Fibroblast of mammary gland (primary cell): ENCODE measurements at places on chromosomes 11 and 22.

DNA sequence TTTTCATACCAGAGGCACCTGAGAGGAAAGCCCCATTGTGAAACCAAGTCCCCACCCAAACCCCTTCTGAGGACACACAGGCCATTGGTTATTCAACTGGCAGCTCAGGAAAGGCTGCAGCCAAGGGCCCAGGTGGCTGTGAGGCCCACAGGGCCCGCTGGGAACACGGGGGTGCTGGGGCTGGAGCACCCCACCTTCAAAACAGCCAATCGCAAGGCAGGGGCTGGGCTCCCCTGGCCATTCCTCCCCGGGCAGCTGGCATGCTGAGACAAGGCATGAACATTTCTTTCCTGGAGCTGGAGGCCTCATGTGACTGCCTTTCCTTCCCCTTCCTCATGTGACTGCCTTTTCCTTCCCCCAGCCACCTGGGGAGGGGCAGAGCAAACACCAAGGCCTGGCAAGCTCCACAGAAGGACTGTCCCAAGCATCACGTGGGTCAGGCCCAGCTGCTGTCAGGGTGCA, 76.9 kb downstream of the PIWIL3 start:
- DNase-seq, result no peak

DNA sequence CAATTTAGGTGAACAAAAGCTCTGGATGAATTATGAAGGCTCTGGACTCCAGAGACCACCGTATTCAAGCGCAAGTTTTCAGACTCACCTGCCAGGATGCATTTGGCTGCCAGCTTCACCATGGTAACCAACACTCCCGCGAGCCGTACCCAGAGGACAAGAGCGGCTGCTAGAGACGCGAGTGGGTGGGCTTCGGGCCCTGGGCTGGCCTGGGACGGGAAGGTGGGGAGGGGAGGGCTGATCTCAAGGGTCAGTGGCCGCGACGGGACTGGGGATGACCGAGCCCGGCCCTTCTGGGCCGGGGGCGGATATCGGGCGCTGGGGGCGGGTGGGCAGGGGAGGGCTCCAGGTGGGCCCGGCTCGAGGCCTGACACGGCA, 344 bp downstream of the IFT27 start:
- peak; percentile 3 for DNase-seq

- DNase-seq, result no peak
Observed at GRCh38 chr22:22818861-22819855, 68.5 kb upstream of the IGLL5 start.

DNA sequence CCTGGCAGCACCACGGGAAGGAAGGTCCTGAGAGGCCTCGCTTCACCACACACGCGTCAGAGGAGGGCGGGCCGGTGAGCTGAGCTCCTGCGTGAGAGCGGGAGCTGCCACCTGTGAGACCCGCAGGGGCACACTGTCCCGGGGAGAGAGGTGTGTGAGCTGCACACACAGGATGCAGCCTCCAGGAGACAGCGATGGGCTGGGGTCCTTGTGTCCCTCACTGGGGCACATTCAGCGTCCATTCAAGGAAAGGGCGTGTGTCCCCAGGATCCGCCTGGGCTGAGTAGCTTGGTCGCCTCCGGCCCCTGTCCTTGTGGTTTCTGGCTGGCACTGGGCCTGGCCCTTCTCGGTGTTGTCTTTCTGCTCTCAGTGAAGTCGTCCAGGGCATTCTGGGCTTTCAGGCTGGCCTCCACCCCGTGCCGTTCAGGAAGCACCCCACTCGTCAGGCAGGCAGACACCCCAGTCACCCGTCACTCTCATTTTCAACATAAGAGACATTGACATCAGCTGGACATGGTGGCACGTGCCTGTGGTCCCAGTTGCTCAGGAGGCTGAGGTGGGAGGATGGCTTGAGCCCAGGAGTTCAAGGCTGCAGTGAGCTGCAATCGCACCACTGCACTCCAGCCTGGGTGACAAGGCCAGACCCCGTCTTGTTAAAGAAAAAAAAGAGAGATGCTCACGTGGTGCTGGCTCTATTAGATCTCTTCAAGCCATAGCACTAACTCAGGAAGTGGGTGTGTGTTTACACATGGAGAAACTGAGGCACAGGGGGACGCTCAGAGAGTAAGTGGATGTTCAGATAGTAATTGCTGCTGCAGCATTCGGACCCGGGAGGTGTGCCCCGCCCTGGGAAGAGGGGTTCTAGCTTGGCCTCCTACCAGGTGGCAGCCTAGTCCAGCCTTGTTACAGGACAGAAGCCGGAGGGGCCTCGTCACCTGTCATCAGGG, 1081.6 kb downstream of the BRD1 start:
- no peak for DNase-seq

DNA sequence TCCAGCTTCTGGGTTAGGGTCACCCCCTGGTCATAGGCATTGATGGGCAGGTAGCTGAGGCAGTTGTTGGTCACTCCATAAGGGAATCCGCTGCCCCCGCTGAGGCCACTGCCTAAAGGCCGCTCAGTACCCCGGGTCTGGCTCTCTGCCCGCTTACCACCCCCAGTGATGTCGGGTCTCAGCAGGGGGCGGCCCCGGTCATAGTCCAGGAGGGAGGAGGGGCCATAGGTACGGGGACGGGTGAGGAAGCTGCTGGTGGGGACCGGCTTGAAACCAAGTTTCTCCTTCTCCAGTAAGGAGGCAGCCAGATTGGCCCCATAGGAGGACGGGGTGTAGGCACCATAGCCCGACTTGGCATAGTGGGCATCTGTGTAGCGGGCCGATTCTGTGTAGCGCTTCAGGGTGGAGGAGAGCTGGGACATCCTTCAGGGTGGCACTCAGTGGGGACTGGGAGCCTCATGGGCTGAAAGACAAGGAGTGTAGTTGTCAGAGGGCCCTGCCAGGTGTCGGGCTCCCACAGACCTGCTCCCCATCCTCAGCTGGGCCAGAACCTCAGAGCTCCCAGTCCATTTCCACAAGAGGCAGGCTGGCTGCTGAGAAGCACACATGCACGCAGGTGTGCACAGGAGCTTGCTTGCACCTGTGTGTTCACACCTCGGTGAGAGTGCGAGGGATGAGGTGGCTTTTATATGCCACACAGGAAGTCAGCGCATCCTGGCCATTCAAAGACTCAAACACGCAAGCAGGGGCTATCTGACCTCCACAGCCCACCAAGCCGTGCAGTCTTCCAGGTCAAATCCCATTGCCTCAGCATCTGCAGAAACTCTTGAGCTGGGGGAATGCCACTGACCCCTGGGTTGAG, 8.2 kb downstream of the USP2 start:
- DNase-seq, result no peak

- DNase-seq, result no peak
Observed at GRCh38 chr11:109704432-109704831, 282.4 kb downstream of the C11orf87 start.

DNA sequence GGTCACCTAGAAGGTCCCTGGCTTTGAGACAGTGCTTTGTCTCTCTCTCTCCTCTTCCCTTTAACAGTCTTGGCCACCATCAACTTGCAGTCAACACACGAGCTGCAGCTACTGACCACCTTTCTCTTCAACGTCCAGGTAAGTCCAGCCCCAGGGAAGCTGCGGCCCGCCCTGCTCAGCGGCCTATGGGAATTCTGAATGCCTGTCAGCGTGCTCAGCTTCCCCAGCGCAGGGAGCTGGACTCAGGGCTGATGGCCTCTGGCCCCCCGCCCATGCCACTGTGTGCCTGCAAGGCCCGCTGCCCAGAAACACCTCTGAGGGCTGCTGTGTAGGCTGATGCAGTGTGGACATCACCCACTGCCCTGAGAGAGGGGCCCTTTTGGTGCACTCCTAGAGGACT, 32.5 kb downstream of the GLB1L2 start:
- DNase-seq, result no peak

DNA sequence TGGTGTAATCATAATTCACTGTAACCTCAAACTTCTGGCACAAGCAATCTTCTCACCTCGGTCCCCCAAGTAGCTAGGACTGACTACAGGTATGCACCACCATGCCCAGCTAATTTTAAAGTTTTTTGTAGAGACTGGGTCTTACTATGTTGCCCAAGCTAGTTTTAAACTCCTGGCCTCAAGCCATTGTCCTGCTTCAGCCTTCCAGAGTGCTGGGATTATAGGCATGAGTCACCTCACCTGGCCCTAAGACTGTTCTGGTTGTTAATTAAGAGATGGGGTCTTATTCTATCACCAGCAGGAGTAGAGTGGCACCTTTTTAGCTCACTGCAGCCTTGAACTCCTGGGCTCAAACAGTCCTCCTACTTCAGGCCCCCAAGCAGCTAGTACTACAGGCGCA, 52.0 kb upstream of the DEPDC7 start:
- no peak for DNase-seq

DNA sequence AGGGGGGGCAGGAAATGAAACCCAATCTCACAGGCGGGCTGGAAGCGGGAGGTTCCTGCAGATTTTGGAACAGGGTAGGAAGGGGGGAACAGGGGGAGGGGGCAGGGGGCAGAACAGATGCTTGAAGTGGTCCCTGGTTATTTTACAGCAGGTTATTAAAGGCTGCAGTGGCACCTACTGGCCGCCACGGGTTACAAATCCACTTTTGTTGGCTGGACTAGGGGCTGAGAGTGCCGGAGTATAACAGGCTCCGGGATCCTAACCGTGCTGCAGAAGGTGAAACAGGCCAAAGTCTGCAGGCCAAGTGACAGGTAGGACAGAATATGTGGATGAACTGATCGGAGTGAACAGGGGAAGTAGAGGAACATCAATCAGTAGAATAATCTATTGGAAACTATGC, 2.5 kb downstream of the ROBO3 start:
- peak; percentile 33 for DNase-seq

DNA sequence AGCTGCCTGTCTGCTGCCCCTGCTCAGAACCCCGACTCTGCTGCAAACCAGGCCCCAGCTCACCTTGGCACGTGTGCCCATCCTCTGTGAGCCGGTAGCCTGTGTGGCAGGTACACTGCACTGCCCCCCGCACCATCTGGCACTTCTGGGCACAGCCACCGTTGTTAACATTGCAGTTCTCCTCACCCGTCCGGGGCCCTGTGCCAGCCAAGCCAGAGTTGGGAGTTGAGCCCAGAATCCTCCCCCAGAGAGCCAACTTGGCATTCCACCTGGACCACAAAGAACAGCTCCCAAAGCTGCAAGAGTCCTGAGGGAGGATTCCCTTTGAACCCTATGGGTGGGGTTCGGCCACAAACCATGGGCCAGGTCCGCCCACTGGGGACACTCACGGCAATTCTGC, 22.5 kb downstream of the LRP4 start:
- DNase-seq, result no peak

GRCh38 chr11:117287668-117288067, 3.5 kb upstream of the BACE1-AS start:
- no peak for DNase-seq

DNA sequence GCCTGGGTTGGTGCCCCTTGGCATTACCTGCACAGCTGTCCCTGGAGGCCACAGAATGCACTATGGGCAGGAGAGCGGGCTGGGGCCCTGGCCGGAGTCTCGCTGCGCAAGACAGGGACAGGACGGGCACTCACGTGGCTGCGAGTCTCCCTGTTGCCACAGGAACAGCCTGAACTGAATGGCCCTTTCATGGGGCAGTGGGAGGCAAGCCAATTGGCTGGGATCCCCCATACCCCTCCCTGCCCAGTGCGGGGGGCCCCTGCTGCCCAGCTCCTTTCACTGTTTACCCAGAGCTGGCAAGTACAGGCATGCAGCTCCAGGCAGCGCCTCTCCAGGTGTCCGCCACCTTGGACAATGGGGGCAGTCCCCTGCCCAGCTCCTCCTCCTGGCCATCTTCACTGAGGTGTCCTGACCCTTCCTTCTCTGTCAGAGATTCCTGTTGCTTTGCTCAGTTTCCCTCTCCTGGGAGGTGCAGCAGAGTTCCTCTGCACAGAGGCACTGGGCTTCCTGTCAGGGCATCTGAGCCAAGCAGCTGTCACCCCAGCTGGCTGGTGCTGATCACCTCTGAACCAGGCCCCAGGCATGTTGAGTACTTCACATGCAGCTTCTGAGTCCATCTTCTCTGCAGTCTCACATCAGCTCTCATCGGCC, 5.2 kb downstream of the USP2 start:
- DNase-seq, result no peak

DNA sequence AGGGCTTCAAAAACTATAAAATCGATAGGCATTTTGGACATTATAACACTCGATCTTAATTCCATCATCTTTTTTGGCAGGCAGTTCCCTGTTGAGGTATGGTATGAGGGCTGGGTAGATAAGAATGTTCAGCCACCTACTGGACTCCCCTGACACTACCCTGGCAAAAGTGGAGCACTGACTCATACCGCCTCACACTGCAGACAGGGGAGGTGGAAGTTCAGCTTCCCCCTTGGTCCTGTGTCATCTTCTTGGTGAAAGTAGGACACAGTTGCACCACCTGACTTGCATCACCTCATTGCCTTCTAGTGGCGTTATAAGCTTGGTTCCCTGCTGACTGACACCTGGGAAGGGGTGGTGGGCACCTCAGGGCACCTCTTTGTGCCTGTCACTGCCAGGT, 30.4 kb downstream of the PAAF1 start:
- DNase-seq, result peak; percentile 64

DNA sequence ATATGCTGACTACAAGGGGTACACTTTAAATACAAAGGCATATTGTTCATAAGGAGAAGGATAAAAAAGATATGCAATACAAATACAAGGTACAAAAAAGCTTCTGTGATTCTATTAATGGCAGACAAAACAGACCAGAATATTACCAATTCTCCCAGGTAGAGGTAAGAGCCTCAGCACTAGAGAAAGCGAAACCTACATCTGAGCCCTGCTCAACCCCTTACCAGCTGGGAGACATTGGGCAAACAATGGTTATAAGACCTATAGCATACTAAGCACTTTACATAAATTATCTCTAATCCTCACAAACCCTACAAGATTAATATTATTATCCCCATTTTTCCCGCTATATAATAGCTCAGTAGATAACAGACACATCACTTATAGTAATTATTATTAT, 41.2 kb upstream of the LRRC55 start:
- no peak for DNase-seq

DNA sequence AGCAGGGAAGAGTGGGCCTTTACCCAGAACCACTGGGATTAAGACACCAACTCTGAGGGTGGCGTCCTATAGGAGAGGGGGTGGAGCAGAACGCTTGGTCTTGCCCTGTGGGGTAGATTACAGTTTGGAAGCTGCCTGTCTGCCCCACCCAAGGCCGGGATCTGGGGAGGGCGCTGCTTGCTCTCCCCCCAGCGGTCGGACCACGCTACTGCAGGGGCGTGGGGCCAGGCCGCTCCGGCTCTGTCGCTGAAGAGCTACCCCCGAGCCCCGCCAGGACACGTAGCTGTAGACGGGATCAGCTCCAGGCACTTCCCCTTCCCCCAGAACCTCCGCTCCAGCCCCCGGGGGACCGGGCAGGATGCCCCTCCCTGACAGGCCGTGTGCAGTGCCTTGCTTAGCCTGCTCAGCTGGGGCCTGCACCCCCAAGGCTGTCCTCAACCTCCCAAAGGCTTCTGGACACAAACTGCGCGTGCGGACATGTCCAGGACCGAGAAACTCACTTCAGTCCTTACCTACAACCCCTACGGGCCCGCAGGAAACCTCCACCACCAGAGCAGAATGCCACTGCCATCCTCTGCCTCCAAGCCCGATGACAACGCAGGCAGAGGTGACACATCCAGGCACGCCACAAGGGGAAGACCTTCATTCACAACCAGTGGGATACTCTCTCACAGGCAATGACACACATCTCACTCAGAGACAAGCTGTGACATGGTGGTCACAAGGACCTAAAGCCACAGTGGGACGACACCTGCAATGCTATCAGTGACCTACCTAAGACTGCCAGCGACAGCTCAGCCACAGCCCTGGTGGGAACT, 3.6 kb downstream of the AHNAK start:
- DNase-seq, result peak; percentile 86

- DNase-seq, result no peak
Observed at GRCh38 chr22:21657020-21657359, 8.8 kb upstream of the PPIL2 start.
